ENCODE measurements at places on chromosomes 3 and 15.

- DNase-seq: no peak
These were observed 77.5 kb downstream of the TBL1XR1 start for GRCh38 chr3:177119829-177120228.

- no peak for DNase-seq
These were observed 3.1 kb upstream of the CDV3 start for GRCh38 chr3:133570139-133570936.

DNA sequence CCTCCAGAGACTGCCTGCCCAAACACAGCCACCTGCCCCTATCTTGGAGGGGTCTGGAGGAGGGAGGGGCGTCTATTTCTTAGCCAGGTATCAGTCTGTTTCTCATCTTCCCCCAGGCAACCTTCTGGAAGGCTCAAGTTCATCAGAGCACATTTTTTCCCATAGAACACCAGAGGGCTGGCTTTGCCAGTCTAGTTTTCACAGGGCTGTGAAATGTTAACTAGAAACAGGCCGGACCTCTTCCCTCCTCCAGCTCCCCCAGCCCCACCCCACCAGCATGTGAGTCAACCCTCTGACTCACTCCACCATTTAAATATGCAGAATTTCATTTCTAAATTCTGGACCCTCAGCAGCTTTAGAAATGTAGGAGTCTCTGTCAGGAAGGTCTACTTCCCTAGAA is 66.9 kb downstream of the SLCO2A1 start:
- no peak for DNase-seq

DNA sequence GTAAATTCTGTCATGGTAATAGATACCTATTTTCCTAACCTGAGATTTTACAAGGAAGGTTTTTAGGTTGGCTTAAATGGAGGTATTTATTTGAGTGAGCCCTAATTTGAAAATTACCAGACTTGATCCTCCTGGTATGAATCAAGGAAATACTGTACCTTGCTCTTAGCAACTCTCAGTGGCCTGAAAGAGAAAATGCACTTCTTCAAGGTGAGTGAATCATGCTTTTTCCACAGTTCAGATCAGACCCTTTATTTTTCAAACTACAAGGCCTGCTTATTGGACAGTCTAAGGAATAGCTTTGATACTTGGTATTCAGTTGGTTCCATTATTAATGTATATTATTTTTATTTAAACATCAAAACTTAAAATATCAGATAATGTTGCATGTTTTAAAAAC is 15.4 kb downstream of the FEM1B start:
- DNase-seq: no peak

DNA sequence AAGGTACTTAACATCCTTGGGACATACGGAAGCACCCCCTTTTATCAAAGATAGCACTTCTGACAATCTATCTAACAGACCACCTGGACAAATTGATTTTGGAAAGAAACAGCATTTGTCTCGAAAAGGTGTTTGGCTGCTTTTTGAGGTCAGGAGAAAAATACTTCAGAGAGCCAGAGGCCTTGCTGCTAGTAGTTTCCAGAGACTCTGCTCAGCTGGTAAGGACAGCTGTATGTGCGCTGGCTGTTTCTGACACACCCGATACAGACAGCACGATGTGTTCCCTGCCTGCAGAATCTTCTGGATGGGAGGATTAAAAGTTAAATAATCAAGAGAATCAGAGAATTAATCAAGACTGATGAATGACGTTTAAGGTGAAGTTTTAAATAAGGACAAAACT is 15.6 kb upstream of the GYG1 start:
- no peak for DNase-seq

DNA sequence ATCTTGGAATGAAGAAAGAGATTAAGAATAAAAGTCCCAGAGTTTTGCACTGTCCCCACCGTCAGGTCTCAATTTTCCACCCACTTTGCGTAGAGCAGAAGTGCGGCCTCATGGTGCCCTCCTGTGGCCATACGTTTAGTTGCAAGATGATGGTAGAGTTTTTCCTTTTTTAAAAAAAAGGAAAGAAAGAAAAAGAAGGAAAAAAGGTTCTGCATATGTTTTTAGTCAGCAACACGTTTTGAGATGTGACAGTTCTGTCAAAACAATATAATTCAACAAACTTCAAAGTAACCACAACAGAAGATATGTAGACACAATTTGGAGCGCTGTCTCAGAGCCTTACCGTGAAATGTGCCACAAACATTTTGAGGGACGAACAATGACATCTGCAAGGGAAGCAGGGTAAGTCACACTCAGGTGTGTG is 24.6 kb downstream of the EBLN2 start:
- DNase-seq: no peak

- DNase-seq: no peak
These were observed 21.9 kb upstream of the CP start for GRCh38 chr3:149243540-149243939.

- no peak for DNase-seq
These were observed 54.6 kb upstream of the MYZAP start for GRCh38 chr15:57537072-57537471.

DNA sequence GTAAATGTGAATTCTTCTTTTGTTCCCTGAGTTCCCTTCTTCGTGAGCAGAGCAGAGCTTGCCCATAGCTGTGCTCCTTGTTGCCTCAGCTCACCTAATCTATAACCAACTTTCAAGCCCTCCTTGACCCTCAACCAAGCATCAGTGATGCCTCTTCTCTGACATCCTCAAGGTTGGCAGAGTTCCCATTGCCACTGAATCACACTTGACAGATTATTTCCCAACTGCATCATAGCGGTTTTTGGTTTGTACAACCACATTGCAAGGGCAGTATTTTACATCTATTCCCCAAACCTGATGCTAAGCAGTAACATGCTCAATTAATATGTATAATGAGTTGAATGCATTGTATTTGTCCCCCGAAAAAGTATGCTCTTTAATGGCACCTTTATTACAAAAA is 133.0 kb upstream of the SNTN start:
- DNase-seq: no peak

DNA sequence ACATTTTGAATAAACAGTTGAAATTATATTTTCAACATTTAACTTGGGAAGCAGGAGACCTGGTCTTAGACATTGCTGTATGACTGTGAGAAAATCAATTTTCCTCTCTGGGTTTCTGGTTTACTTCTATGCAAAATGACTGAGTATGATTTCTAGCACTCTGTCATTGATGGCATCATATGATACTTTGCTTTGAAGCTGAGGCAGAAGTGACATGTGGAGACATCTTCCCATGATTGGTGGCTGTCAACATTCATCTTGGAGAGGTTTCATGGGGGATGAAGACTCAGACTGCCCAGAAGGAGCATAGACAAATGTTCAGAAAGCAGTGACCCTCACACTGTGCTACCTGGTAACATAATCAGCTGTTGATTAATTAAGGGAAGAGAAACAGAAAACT is 477.9 kb downstream of the PDCD6IP start:
- DNase-seq: no peak

- no peak for DNase-seq
These were observed 139.5 kb upstream of the EIF1B start for GRCh38 chr3:40169983-40170382.

DNA sequence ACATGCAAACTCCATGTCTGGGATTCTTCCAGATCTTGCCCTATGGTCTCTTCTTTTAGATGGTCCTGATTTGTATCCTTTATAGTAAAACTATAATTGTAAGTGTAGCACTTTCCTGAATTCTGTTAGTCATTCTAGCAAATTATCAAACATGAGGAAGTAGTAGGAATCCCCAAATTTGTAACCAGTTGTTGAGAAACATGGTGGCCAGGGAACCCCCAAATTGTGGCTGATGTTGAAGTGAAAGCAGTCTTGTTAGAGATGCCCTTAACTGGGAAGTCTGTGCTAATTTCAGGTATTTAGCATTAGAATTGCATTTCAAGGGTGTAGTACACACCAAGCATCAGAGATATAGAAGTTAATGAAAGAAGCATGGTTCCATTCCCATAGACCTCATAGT is 180.4 kb upstream of the STT3B start:
- no peak for DNase-seq

DNA sequence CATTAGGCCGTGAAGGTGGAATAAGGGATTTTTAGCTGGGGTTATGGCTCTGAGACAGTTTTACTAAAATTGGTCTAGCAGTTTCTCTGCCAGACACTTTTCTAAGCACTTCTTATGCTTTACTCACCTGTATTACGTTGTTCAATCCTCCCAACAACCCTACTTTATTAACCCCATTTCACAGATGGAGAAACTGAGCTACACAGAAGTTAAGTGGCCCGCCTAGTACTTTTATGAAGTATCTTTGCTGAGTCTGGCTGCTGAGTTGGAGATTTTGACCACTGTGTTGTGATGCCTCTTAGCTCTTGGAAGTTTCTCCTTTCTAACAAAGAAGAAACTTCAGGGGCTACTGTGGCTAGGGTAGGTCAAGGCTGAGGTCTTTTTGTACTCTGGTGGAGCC is 11.5 kb downstream of the LIMD1 start:
- no peak for DNase-seq

GRCh38 chr3:175108613-175109151 is 249.5 kb downstream of the NAALADL2 start:
- no peak for DNase-seq

DNA sequence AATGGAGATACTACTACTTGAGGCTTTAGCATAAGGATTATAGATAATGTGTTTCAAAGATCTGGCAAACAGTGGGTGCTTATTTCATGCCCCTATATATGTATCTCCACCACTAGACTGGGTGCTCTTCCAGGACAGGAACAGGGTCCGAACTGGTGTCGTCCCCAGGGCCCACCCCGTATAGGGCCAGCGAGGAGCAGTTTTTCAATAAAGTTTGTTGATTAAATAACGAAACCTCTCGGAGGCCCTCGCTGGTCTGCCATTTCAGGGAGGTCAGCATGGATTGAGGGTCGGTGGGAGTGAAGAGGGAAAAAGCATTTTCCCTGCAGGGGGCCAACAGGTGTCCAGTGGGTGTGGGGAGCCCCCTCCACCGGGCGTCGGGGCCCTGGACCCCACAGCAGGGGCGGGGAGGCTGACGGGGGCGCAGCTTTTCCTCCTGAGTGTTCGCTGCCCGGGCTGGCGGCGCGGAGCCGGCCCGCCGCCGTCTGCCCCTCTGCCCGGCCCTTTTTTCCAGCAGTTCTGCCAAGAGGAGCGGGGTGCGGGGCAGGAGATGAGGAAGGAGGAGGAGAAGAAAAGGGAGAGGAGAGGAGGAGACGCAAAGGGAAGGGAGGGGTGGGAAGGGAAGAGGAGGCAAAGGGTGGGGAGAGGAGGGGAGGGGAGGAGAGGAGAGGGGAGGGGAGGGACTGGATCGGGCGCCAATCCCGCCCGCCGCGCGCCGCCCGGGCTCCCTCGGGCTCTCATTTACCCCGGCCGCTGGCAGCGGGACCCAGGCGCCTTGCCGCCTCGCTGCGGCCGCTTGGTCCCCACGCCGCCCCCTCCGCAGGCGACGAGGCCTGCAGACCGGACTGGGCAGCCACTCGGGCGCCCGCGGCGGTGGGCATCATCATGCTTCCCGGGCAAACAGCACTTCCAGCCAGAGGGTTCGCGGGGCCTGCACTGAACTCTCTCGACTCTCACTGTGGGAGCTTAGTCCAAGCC is 66.3 kb downstream of the ISG20 start:
- DNase-seq: no peak

DNA sequence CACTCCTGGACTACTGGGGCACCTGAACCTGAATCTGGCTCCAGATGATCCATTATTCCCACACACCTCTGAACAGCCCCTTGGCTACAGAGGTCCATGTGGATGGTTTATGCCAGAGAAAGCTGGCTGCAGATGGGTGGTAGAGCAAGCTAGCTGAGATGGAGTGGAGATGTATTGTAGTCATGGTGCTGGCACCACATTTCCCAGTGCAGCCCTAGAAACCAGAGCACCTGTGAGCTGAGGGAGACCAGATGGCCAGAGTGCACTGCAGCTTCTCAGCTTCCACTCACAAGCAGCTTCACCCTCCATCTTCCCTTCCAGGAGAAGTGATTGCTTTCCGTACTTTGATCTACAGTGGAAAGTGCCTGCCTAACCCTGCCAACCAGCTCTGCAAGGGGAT is 29.9 kb downstream of the RBP1 start:
- DNase-seq: no peak

GRCh38 chr3:25911525-25912295 is 121.8 kb downstream of the OXSM start:
- no peak for DNase-seq

DNA sequence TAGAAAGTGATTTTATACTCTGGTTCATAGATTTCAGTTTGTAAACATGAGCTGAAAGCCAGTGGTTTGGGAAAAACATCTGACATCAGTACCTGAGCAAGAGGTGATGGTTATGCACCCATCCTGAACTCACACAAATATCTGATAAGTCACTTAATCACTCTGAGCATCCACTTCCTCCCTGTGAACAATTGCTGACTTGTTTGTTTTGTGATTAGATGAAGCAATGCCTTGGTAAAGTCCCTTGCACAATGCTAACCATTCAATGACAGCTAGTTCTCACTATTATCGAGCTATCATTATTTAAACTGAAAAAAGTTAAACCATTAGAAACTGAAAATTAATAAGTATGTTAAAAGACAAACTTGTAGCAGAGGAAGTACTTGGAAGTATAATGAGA is 303.0 kb downstream of the PLOD2 start:
- DNase-seq: no peak

DNA sequence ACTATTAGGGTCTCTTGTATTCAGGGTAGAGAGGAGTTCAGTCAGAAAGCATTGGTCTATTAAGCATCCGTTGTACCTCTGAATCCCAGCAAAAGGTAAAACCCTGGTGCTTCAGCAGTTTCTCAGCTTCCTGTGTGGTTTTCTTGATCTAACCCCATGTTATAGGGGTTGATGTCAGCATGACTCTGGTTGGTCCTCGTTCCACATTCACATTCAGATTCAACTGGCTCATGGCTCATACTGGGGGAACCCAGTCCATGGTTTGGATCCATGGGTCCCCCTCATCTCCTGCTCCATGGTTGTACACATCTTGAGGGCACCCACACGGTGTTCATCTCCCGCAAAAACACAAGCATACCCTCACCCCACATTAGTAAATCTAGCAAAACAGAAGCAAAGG is 47.7 kb upstream of the C2CD4B start:
- DNase-seq: no peak

- no peak for DNase-seq
These were observed 806.6 kb downstream of the SQOR start for GRCh38 chr15:46441294-46442062.

DNA sequence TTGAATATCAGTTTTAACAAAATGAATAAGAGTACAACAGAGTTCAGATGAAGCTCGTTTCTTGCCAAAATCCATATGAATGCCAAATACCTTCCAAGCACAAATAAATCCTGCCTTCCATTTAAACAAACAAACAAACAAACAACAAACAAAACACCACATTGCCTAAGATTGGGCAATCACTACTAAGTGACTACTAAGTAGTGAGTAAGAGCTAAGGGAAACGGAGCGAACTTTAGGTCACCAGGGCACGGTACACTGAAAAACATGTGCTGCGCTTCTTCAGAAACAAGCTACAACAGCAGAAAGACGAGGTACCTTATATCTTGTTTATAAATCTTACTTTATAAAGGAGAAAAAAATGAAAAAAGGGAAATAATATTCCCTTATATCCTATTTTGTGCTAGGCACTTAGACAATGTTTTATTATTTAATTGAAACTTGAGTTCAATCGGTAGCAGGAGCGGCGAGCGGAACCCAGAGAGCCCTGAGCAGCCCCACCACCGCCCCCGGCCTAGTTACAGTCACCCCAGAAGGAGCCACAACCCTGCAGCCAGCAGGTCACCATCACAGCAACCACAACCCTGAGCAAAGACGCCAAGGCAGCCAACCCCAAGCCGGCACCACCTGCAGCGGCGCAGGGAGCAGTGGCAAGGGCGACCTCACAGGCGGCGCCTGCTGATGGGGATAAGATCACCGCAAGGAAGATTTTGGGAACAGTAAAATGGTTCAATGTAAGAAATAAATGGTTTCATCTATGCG is 216.9 kb downstream of the ZBTB20 start:
- no peak for DNase-seq
